ENCODE measurements at places on chromosomes 1 and 21. TPM values are rescaled to one million over a fixed set of nuclear protein-coding genes. Genes with fewer than 3 reads are reported as not detected.

CASQ2 gene
- total RNA-seq, result not detected

HES2 gene
- 1.3 TPM for total RNA-seq

CFH gene
- 128 TPM for total RNA-seq

TMEM39B gene
- total RNA-seq, result 5.5 TPM

MCOLN3 gene
- total RNA-seq, result 5.8 TPM

PLEKHO1 gene
- total RNA-seq, result 48.7 TPM

PLEKHM2 gene
- total RNA-seq, result 76.4 TPM

HSPA6 gene
- total RNA-seq, result 6.5 TPM

SAMD11 gene
- total RNA-seq, result 11.1 TPM

IVL gene
- not detected for total RNA-seq

GBP7 gene
- not detected for total RNA-seq

RBM11 gene
- total RNA-seq, result not detected

ARL8A gene
- total RNA-seq, result 17.0 TPM

DCST1 gene
- not detected for total RNA-seq

KCND3 gene
- total RNA-seq, result under 0.01 TPM

TMEM269 gene
- 0.15 TPM for total RNA-seq

PCP4 gene
- total RNA-seq, result not detected

ARHGEF16 gene
- not detected for total RNA-seq

PLA2G5 gene
- total RNA-seq, result 6.9 TPM

OR2T11 gene
- not detected for total RNA-seq

DTL gene
- 1.3 TPM for total RNA-seq

LRRC40 gene
- 15.5 TPM for total RNA-seq

Data from smooth muscle cell of trachea (primary cell).